ENCODE measurements at places on chromosomes 5 and 9. TPM values are rescaled to one million over a fixed set of nuclear protein-coding genes. Genes with fewer than 3 reads are reported as not detected.

IL4 gene
- not detected for total RNA-seq

AK3 gene
- total RNA-seq, result 48.9 TPM

NR2F1-AS1 gene
- 3.1 TPM for total RNA-seq

SAXO1 gene
- total RNA-seq, result not detected

TNFSF15 gene
- 0.20 TPM for total RNA-seq

FOXD4L5 gene
- total RNA-seq, result not detected

LIFR gene
- 44.8 TPM for total RNA-seq

DAB2 gene
- 59.8 TPM for total RNA-seq

SMIM33 gene
- not detected for total RNA-seq

C5 gene
- 5.1 TPM for total RNA-seq

FRRS1L gene
- not detected for total RNA-seq

GPRIN1 gene
- total RNA-seq, result 8.0 TPM

MOB3B gene
- under 0.01 TPM for total RNA-seq

CTNND2 gene
- under 0.01 TPM for total RNA-seq

SH3TC2 gene
- 1.2 TPM for total RNA-seq

PCDHGC3 gene
- 61.0 TPM for total RNA-seq

EPB41L4B gene
- under 0.01 TPM for total RNA-seq

TOR4A gene
- total RNA-seq, result 16.0 TPM

BAAT gene
- under 0.01 TPM for total RNA-seq

VCAN gene
- total RNA-seq, result 379 TPM

ELP1 gene
- total RNA-seq, result 30.1 TPM

HTR1A gene
- total RNA-seq, result not detected

CARD6 gene
- 17.2 TPM for total RNA-seq

RGS7BP gene
- not detected for total RNA-seq

SAPCD2 gene
- 8.2 TPM for total RNA-seq

PCDHB6 gene
- total RNA-seq, result under 0.01 TPM

TPD52L3 gene
- total RNA-seq, result not detected

SLC6A3 gene
- under 0.01 TPM for total RNA-seq

OMD gene
- total RNA-seq, result 0.20 TPM

VLDLR gene
- 2.3 TPM for total RNA-seq

CXCL14 gene
- under 0.01 TPM for total RNA-seq

IFNA1 gene
- not detected for total RNA-seq

GCNT4 gene
- 0.39 TPM for total RNA-seq

BTNL8 gene
- total RNA-seq, result not detected

TUSC1 gene
- 9.2 TPM for total RNA-seq

LCN10 gene
- under 0.01 TPM for total RNA-seq

CCDC187 gene
- total RNA-seq, result under 0.01 TPM

NINJ1 gene
- total RNA-seq, result 11.0 TPM

PCDHB1 gene
- total RNA-seq, result not detected

FOXD4L4 gene
- not detected for total RNA-seq

INSYN2B gene
- total RNA-seq, result 6.6 TPM

CDH10 gene
- total RNA-seq, result under 0.01 TPM

IL3 gene
- not detected for total RNA-seq

MRPS2 gene
- total RNA-seq, result 36.0 TPM

FGFR4 gene
- 1.4 TPM for total RNA-seq

SLC36A3 gene
- total RNA-seq, result not detected

ARL14EPL gene
- 0.20 TPM for total RNA-seq

TMEM174 gene
- not detected for total RNA-seq

RAB3C gene
- total RNA-seq, result not detected

GFPT2 gene
- 147 TPM for total RNA-seq

STPG3 gene
- total RNA-seq, result not detected

NEUROG1 gene
- total RNA-seq, result not detected

TAS2R1 gene
- total RNA-seq, result not detected

LRRC70 gene
- total RNA-seq, result 0.98 TPM

WWC1 gene
- 4.9 TPM for total RNA-seq

INSL6 gene
- not detected for total RNA-seq

SLIT3 gene
- 2.9 TPM for total RNA-seq
